ENCODE measurements at places on chromosomes 2 and 18.

DNA sequence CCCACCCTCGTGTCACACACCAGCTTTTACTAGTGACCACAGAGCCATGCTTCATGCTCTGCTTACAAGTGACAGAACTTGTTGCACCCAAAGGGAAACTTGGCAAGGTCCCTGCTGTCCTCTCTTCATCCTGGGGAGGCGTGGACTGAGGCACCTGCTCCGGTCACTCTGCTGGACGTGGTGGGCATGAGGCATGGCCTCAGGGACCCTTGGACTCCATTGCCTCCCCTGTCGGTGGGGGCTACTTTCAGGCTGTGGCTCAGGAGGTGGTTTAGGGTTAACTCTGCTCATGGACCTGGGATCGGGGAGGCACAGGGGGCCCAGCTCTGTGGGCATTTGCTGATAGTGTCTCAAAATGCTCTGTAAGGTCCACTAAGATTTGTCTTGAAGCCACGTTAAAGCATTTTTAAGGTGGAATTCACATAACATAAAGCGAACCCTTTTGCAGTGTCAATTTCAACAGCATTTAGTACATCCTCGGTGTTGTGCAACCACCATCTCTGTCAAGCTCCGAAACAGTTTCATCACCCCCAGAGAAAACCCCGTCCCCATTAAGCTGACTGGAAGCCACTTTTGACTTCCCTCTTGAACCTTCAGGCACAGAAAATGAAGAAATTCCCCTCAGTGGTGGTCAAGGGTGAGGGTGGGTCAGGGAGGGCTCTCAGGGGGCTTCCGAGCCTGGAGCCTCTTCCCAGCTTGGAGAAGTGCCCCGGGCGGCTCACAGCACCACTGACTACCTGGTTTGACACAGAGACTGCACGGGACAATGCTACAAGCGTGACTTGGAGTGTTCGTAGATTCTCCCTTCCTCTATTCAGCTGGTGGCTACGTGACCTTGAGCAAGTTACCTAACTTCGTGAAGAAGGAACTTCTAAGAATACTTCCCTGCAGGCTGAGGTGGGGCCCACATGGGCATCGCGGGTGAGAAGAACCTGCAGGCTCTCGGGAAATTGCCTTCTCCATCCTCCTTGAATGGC lies 100.0 kb upstream of the HDAC4 start:
- DNase-seq, result no peak

- peak; percentile 12 for DNase-seq
Measured at GRCh38 chr18:74373428-74373827, 57.8 kb downstream of the C18orf63 start.

- DNase-seq, result no peak
Measured at GRCh38 chr2:105674859-105675541, 69.7 kb upstream of the NCK2 start.

GRCh38 chr2:115414466-115414865 lies 972.0 kb downstream of the DPP10 start:
- no peak for DNase-seq

DNA sequence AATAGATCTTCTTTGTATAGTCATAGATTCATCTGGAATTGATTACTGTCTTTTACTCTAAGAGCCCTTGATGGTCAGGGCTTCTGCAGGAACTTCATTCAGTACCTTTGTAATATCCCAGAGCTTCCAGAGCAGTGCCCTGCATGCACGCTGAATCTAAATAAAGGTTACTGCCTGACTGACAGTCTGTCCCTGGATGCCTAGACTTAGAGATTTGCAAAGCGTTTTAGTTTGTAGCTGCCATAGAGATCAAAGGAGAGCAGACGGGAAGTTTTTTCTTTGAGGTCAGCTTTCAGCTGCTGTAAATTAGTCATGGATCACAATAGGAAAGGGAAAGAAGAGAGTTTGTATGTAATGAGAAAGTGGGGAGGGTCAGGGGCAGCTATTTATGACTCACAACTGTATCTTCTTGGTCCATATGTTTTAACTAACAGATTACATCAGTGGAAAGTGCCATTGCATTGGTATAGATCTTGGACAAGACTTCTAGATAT lies 45.2 kb upstream of the NYAP2 start:
- DNase-seq, result no peak

DNA sequence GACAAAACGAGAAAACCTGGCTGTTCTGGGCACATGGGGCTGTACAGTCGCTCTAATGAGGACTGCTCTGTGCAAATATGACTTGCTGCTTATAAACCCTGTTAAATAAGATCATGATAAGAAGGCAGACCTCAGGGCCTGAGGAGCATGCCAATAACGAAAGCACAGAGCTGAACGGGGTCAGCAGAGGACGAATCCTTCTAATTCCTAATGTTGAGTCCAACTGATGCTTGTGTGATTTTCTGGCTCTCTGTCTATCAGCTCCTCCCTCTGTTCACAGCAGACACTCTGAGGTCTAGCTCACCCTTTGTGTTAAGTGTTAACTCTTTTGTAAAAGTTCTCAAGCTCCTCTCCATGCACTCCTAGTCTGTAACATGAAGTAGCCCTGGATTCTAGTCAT lies 167.2 kb upstream of the REV1 start:
- no peak for DNase-seq

GRCh38 chr2:191247381-191248057 lies 2.3 kb downstream of the MYO1B start:
- DNase-seq, result no peak

DNA sequence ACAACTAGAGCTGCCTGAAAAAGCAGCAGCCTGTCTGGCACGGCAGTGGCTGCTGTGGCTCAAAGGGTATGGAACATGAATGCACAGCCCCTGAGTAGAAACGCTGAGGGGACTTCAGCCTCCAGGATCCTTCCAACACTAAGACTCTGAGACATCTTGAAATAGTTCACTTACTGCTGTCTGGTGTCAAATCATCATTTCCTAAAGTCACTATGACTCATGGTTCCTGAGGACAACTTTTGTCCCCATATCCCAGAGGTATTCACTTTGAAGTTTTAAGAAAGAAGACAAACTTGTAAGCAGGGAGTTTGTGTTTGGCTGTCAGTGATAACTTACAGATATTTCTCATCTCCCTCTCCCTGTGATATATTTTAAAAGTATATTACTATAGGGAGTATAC lies 33.3 kb upstream of the NEB start:
- DNase-seq, result no peak

GRCh38 chr2:106026271-106027190 lies 167.6 kb downstream of the UXS1 start:
- no peak for DNase-seq

DNA sequence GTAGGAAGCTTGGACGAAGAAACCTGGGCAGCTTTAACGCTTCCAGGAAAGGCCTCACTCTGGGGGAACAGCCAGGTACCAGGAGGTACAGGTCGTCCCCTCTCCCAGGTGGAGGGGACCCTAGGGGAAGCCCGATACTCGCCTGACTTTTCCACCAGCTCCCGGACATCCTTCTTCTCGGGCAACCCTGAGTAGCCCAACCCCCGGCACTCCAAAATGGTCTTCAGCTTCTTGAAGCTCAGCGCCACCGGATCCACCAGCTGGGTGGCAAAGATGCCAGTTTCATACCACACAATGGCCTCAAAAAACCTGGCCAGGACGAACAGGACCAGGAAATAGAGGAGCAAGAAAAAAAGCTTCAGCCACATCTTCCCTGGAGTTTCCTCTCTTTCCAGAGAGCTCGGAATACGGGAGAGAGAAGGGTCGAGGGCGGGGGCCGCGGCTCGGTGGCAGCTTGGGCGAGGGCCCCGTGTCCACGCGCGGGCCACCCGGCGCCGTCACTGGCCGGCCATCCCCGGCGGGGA lies 1.1 kb downstream of the RNF103 start:
- DNase-seq, result no peak

GRCh38 chr2:234142530-234142929 lies 92.0 kb downstream of the SPP2 start:
- no peak for DNase-seq

DNA sequence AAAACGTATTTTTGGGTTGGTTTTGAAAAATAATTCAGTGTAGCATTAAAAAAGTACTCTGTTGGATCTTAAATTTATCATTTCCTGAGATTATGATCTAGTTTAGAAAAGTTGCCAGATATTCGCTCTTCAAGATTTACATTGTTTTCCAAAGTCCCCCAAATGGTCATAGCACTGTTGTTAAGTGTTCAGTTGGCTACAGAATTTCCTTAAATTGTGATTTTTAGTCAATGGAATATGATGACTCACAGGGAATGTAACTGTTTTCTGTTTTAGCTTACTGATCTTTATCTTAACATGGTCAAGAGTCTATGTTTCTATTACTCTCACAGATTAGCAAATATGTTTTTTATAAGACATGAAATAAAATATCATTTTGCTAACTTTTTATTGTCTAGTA lies 23.2 kb downstream of the PLCL1 start:
- no peak for DNase-seq

- DNase-seq, result no peak
Measured at GRCh38 chr18:78699499-78699898, 280.1 kb upstream of the SALL3 start.

- no peak for DNase-seq
Measured at GRCh38 chr2:120791243-120791961, 55.7 kb downstream of the GLI2 start.

DNA sequence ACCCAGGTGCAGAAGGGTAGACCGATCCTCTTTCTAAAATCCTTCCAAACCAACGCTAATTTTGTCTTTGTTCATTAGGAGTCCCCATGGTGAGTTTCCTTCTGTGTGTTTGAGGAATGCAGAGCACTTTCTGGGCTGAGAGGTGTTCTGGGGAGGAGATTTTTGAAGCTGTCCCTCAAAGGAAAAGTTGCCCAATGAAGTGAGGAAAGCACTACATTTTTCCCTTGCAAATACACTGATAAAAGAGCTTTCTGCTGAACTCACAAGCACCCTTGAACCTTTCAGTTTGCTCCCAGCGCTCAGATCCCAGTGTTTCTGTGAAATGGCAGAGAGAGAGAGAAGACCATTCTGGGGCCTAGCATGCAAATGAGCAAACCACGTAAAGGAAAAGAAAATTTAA lies 299.6 kb upstream of the FANCL start:
- no peak for DNase-seq

DNA sequence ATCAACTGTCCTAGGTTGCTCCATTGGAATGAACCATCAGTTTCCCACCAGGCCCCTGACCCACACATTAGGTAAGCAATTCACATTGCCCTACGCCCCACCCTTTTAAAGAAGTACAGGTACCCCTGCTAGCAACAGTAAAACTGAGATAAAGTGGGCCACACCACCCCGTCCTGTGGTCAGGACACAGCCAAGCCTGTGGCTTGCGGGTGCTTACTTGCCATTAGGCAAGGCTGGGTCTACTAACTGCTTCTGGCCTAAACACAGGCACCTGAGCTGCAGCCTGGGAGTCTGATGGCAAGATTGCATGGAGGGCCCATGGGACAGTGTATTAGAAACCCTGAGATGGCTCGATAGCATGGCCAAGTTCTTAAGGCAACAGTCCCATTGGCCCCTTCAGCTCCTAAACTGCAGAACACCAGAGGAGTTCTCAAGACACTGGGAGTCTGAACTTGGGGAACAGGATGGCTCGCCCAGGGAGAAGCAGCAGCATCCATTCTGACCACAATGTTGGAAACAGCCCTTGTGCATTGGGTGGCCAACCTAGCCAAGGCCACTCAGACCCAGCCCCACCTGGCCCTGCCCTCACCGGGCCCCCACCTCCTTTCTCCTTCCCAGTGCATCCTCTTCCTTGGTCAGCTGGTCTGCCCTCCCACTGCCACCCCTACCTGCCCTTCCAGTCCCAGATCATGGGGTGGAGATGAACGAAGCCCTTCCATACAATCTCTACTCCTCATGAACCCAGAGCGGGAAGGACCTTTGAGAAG lies 177.1 kb downstream of the TNS1 start:
- no peak for DNase-seq

DNA sequence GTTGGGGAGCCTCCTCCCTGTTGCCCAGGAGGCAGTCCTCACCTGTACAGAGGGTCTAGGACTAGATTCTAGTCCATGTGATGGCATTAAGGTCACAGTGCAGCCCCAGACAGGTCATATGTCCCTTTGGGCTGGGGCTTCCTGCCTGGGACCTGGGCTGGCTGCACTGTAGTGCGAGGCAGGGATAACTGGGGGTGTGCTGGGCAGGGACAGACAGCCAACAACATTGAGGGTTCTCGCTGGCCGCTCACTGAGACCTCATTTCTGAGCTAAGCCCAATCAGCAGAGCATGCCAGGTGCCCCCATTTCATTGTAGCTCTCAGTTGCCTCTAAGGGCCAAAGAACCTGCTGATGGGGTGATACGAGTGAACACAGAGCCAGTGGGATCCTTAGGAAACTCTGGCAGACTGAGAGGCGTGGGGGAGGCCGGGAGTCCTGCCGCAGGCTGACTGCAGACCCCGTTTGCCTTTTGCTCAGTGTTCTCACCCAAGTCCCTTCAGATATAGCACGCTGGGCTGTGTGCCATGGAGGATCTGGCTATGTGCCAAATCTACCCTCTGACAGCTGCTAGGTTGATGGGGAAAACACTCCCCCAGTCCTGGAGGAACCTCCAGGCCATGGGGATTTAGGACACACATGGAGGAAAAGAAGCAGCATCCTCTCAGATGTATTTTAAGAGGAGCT lies 51.9 kb downstream of the DYSF start:
- no peak for DNase-seq

DNA sequence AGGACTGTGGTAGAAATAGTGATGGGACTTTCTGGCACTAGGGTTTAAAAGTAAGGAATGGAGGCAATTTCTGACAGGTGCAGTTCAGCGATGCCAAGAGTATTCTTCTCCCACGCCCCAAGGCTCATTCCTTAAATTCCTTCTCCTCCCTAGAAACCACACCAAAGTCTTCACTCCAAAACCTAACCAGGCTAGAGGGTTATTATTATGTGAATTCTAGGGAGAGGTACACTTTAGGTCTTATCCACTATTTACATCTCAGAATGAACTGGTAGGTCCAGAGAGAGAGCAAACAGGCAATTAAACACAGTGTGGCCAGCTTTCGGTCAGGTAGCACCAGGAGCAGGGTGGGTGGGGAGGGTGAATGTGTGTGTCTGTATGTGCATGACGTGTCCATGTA lies 11.4 kb downstream of the IL1F10 start:
- DNase-seq, result no peak

GRCh38 chr18:23314672-23315071 lies 138.4 kb upstream of the RIOK3 start:
- DNase-seq, result no peak

DNA sequence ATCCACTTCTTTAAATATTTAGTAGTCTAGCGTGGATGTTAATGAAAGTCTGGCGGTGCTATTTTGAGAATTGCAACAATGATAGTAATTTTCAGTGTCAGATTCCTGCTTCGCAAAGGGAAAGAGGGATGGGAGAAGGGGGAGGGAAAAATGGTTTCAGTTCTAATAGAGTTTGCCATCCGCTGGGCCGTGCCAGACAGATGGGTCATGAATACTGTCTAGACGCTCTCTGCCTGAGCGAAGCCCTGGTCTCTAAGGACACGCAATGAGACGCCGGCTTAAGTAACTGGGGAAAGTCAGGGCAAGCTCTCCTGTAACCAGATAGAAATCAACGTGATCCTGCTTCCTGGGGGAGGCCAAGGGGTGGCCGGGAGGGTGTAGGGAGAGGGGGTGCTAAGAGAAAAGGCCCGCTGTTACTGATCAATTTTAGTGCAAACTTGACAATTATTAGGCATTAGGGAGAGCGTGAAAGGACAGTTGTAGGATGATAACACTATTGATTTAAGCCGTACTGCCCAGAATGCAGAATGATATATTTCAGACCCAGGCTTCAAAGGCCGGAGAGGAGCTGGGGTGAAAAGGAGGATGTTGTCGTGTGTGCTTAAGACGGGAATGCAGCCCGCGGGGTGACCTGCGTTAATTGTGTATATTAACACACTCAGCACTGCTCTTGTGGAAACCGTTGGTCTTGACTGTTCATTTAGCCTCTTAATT lies 229.2 kb downstream of the LDLRAD4 start:
- DNase-seq, result no peak

- DNase-seq, result no peak
Measured at GRCh38 chr2:237351796-237352195, 62.2 kb downstream of the COL6A3 start.

GRCh38 chr2:85772841-85773491 lies 19.2 kb downstream of the ATOH8 start:
- DNase-seq, result no peak

Data from activated T-helper 1 cell treated with Interleukin-2 at 50 U/mL for 16 hours (primary cell).